Activated CD4-positive, alpha-beta T cell treated with anti-CD3 and anti-CD28 coated beads, Interleukin-2, amount 50 U/mL, for 16 hours (primary cell): ENCODE measurements at places on chromosomes 5 and 9.

- peak; percentile 37 for DNase-seq
Observed at GRCh38 chr9:127612939-127613582, 984 bp downstream of the STXBP1 start.

GRCh38 chr9:96500696-96501632, 51.0 kb downstream of the HABP4 start:
- no peak for DNase-seq

GRCh38 chr5:77367741-77368140, 124.4 kb downstream of the WDR41 start:
- peak; percentile 4 for DNase-seq

- no peak for DNase-seq
Observed at GRCh38 chr5:73899916-73900315, 273.9 kb downstream of the ARHGEF28 start.

- no peak for DNase-seq
Observed at GRCh38 chr5:1435369-1435768, 9.9 kb downstream of the SLC6A3 start.

DNA sequence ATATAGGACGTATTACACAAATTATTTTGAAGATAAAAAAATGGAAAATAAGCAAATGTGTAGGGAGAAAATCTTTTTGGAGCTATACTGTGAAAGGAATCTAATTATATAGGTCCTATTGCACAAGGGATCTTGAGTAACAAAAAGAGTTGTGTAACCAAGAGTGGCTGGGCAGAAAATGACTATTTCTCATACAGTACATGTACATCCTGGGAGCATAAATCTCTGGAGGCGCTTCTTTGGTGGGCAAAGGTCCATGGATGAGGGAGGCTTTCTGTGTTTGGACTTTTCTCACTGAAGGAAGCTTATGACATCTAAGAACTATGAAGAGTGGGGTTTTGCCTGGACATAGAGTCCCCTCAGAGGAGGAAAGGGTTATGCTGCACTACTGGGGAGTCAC, 29.8 kb downstream of the ANKS6 start:
- no peak for DNase-seq

- DNase-seq, result no peak
Observed at GRCh38 chr5:6143523-6143922, 234.8 kb downstream of the MED10 start.

DNA sequence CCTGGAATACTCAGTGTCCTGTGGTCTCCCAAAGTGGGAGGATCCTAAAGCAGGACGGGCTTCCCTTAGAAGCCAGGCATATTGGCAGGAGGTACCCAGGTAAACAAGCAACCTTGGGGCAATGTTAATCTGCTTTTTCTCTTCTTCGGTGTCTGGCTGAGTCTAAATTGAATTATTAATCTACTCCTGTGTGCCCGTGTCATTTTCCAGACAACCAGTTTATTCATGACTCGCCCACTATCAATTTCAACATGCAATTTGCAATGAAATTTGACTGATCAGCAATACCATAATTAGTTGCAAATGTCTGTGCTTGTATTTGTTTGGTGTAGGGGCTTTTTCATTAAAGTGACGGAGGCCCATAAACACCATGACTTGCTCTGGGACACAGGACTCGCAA, 32.9 kb upstream of the JADE2 start:
- no peak for DNase-seq

GRCh38 chr9:110898358-110898757, 139.9 kb downstream of the LPAR1 start:
- DNase-seq, result no peak

DNA sequence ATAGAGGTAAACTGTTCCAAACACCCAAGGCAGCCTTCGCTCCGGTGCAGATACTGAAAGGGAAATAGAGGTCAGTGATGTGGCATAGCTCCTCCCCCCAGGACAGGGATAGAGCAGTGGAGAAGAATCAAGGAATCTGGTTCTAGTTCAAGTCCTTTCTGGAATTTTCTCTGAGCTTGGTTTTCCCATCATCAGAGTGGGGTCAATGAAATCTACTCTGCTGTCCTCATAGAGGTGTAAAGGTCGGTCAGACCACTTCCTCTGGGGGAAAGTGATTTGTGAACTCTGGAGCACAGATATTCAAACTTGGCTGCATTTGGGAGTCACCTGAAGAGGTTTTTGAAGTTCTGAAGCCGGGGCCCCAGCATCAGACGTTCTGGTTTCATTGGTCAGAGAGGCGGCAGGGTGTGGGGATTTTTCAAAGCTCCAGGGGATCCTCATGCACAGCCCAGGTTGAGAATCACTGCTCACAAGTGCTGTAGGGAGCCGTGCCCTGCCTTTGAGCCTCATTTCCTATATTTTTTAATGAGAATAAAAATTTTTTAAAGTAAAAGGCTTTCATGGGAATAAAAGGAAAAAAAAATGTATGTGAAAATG, 105.7 kb upstream of the RAD23B start:
- no peak for DNase-seq

DNA sequence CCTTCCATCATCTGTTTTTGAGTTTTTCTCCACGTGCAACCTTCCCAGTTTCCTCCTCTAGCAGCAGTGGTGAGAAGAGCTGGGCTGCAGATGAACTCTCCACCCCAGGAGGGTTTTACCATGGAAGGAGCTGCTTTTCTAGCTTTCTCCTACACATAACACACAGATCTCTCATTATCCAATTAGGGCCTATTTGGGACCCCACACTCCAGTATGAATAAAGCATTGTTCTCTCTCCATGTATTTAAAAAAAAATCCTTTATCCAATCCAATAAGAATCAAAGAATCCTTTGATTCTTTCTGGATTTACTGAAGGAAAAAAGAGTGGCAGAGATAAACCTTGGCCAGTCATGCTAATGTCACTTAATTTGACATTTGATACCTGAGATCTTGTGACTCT, 31.6 kb upstream of the NAA35 start:
- DNase-seq, result no peak

DNA sequence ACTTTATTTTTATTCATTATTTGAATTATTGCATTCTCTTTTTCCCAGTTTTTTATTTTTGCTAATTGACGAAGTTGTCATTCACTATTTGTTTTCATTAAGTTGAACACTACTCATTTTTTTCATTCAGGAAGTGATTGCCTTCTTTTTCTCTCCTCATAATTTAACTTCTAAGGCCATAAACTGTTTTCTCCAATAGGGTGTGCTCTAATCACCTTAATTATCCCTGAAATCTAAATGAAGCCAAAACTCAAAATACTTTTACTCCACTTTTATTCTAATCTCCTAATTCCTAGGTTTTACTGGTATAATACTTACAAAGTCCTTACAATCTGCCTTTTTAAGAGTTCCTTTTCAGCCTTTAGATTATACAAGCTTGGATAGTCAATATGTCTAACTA, 2.9 kb upstream of the OR13C2 start:
- DNase-seq, result no peak

GRCh38 chr9:89666950-89667349, 62.1 kb downstream of the GADD45G start:
- no peak for DNase-seq

- DNase-seq, result no peak
Observed at GRCh38 chr5:56962286-56962685, 10.4 kb upstream of the MIER3 start.

- DNase-seq, result no peak
Observed at GRCh38 chr9:130212543-130213297, 40.5 kb downstream of the NCS1 start.

- DNase-seq, result no peak
Observed at GRCh38 chr5:84248013-84248412, 136.7 kb downstream of the EDIL3 start.

DNA sequence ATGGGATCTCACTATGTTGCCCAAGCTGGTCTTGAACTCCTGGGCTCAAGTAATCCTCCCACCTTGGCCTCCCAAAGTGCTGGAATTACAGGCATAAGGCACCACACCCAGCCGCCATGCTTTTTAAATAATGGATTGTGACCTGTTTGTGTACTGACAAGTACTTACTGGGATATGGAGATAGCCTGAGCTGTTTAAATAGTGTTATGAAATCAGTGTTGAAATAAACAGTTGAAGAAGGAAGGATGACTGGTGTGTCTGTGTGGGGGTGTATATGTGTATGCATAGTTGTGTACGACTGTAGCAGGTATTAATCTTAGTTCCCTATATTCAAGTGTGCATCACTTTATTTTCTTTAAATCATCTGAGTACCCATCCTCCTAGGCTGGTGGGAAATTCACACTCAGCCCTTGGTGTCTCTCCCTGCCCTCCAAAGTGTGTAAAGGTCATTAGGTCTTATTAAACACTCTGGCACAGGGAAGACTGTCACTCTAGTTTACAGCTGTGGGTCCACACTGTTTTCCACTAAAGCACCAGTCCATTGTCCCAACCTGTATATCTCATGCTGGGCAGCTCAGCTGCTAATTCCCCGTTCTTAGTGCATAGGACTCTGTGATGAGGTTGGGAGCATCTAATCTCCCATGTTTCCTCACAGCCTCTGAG, 91.0 kb downstream of the SNX18 start:
- no peak for DNase-seq

DNA sequence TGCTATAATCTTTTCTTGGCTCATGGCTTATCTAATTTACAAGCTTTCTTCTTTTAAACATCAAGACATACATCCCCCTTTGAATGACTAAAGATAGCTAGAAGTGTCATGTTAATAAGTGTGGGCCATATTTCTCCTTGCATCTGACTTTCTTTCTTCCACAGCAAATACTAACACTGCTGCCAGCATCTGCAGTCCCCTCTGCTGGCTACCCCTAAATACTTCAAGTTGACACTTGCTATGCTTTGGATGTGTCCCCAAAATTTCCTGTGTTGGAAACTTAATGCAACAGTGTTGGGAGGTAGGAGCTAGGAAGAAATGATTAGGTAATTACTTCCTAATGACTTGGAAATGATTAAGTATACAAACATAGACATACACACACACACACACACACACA, 459.0 kb upstream of the ST8SIA4 start:
- no peak for DNase-seq

- no peak for DNase-seq
Observed at GRCh38 chr5:110275878-110276277, 450.6 kb downstream of the TMEM232 start.

DNA sequence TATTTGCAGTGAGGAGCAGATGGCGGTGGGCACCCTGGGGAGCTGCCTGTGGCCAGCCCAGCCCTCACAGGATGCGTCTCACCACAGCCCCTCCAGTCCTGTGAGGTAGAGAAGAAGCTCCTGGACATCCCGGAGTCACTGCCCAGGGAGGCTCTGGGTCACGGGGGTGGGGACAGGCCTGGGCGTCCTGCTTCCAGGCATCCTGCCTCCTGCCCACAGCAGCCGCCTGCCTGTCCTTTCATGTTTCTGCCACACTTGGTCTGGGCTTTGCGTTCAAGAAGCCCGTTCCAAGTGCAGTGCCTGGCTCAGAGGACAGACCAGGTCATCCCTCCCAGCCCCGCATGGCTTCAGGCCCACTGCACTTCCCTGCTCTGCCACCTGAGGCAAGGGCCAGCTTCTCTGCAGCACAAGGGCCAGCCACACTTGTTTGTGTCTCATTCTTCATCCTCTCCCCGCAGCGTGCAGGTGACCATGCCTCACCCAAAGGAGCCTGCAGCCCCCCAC, 38.2 kb downstream of the ZDHHC11B start:
- DNase-seq, result no peak

DNA sequence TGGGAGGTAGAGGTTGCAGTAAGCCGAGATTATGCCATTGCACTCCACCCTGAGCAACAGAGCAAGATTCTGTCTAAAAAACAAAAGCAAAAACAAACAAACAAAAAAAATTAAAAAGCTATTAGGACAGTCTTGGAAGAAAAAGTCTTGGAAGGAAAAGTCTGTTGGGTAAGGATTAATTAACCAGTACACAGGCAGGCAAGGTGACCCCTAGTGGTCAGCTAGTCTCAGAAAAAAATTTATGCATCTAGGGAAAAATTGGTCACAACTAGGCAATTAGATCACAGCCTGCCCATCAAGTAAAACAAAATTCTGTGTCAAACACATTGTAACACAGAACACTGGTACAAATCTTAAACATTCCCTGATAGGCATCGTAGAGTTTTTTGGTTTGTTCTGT, 6.7 kb upstream of the ANKRD18B start:
- peak; percentile 26 for DNase-seq

DNA sequence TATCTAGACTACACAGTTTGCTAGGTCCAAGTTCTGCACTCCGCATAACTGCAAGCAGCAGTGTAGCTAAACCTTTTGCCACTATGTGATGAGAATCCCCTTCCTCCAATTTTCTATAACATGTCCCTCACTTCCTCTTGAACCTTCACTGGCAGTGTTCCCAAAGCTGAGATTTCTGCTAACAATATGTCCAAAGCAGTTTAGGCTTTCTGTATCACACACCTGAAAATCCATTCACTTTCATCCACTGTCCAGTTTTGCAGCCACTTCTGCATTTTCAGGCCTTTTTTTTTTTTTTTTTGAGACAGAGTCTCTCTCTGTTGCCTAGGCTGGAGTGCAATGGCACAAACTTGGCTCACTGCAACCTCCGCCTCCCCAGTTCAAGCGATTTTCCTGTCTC, 111.1 kb downstream of the GADD45G start:
- no peak for DNase-seq

DNA sequence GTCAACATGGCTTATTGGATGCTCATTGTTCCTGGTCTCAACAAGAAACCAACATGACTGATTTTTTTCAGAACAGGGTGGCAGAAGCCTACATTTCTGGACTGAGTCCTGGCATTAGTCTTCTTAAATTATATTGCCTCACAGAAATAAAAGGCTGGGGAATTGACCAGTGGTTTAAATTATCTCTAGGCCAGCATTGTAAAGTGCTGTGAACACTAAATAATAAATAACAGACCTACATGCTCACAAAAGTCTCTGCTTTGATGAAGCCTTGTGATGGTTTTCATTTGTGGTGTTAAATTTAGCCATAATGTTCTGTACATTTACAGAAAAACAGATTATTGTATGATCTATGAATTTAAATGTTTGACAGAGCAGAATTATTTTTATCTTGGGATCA, 44.7 kb upstream of the CD180 start:
- no peak for DNase-seq
